Mesenchymal stem cell (in vitro differentiated cells and primary cell): ENCODE measurements at places on chromosomes 2 and 18.

- H3K4me3 ChIP-seq, result peak overlapping the region; percentile 65
- H3K36me3 ChIP-seq, result no peaks in the 10 kb centered on the region
- H3K4me1 ChIP-seq, result peaks cover 14% of the 10 kb centered on the region
- peaks cover 16% of the 10 kb centered on the region for H3K27me3 ChIP-seq
Observed at GRCh38 chr2:109317471-109318095, 188.6 kb downstream of the SH3RF3 start.

DNA sequence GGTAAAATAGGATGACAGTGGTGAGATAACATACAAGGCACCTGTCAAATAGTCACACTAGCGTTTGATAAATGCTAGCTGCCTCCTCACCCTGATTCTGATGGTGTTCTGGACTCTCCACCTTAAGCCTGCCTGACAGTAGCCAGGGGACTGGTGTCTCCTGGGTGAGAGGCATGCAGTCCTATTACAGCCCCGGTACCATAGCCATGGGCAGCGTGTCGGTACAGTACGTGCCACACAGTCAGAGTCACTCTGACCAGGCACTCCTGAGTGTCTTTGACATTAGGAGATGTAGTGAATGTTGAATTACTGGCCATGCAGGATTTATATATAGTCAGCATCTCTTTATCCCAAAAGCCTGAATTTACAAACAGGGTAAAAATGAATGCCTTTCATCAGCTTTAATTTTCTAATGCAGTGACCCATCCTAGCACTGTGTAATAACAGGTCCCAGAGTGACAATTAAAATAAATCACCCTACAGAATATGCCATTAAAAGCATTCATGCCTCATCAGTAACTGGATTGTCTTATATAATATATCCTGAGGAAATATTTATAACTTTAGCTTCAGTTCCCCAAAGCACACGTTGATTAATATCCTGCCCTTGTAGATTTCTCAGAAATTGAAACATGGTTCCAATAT is 760.3 kb upstream of the SOX11 start:
- H3K27ac ChIP-seq, result no peak overlapping the region
- H3K27me3 ChIP-seq, result no peaks in the 10 kb centered on the region
- peaks cover 4% of the 10 kb centered on the region for H3K4me1 ChIP-seq
- DNase-seq, result no peak

- peaks cover 5% of the 10 kb centered on the region for H3K27me3 ChIP-seq
- no peak for DNase-seq
- no peak overlapping the region for H3K27ac ChIP-seq
- no peaks in the 10 kb centered on the region for H3K36me3 ChIP-seq
- no peaks in the 10 kb centered on the region for H3K4me1 ChIP-seq
Observed at GRCh38 chr2:152033011-152033925, 65.6 kb downstream of the CACNB4 start.

DNA sequence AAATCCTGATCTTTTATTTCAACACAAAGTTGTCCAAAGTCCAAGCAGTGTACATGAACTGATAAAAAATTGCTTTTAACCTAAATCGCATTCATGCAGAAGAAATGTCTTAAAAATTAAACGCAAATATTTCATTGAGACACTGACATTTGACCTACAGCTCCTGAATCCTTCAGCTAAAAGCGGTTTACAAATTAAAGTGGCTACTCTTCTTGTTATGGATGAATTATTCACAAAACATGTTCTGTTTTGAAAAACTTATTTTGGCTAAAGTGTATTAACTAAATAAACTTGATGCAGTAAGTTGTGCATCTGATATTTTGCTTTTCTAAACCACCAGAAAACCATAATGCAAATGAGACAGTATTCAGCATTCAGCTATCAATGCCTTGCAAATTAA is 2.2 kb downstream of the EPB41L3 start:
- no peak overlapping the region for H3K4me3 ChIP-seq
- no peak for DNase-seq
- H3K36me3 ChIP-seq, result no peaks in the 10 kb centered on the region
- H3K27ac ChIP-seq, result no peak overlapping the region

DNA sequence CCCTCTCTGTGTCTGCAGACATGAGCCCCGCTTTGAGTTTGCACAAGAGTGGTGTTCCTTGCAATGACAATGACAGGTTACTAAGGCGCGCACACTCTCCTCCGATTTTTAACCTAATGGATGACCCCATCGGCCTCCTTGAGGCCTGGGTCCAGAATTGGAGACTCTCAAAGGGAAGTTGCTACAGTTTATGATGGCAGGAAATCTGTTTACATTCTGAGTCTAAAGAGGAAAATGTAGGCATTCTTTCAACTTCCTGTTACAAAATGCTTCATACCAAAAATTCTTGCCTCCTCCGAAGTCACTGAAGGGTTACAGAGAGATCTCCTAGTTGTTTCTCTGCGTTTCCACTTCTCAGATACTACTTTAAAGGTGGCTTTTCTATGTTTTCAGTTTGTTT is 225.3 kb upstream of the AGAP1 start:
- DNase-seq, result peak; percentile 55
- H3K27ac ChIP-seq, result peak overlapping the region; percentile 63
- no peaks in the 10 kb centered on the region for H3K36me3 ChIP-seq
- H3K27me3 ChIP-seq, result peaks cover 3% of the 10 kb centered on the region

DNA sequence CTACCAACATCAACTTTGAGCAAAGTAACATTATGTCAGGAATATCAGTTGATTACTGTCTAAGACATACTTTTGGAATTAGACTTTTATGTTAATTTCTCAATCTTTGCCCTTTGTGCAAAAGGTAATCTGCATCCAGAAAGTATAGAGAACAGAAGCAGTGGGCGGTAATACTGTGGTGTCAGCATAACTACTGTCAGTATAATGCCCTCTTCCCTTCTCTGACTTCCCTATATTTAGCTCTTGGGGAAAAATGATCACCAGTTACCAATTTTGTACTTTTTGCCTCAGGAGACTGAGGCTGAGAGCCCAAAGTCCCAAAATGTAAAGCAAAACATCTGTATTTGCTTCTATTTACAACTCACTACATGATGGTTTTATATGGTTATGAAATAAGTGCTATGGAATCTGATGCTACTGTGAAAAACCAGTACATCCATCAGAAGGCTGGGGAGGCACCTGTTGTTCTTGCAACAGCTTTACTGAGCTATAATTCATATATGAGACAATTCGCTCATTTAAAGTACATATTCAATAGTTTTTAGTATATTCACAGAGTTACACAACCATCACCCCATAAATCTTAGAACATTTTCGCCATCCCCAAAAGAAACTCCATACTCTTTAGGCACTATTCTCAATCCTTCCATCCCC is 51.3 kb upstream of the CD302 start:
- H3K27me3 ChIP-seq, result no peaks in the 10 kb centered on the region
- H3K4me3 ChIP-seq, result no peak overlapping the region
- DNase-seq, result no peak
- H3K36me3 ChIP-seq, result no peaks in the 10 kb centered on the region
- H3K27ac ChIP-seq, result no peak overlapping the region

DNA sequence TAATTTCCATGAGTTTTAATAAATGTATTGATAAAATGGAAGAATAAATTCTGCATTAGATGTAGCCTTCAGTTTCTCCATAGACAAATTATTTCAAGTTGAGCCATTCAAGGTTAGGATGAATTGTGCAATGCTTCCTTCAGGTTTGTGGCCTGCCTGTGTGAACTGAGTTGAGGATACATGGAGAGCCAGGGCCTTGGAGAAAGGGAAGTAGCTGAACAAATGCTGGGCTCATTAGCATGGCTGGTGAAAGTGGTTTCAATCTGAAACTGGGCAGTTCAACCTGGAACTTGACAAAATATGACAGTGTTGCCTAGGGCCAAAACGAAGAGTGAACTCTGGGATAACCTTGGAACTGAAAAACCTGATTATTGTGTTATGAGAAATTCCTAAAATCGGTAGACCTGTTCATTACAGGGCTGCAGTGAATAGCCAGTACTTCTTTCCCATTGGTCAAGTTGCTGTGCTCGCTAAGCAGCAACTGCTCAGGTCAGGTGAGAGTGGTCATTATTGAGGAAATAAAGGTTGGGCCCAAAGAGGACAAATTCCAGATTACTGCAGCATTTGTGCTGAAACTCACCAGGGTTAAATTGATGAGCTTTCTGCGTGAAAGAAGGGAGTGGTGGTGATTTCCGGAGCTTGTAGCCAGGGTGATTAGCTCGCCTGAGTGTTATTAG is 12.7 kb downstream of the INPP1 start:
- no peak overlapping the region for H3K27ac ChIP-seq
- no peak overlapping the region for H3K4me3 ChIP-seq
- no peaks in the 10 kb centered on the region for H3K36me3 ChIP-seq
- peaks cover 7% of the 10 kb centered on the region for H3K4me1 ChIP-seq

DNA sequence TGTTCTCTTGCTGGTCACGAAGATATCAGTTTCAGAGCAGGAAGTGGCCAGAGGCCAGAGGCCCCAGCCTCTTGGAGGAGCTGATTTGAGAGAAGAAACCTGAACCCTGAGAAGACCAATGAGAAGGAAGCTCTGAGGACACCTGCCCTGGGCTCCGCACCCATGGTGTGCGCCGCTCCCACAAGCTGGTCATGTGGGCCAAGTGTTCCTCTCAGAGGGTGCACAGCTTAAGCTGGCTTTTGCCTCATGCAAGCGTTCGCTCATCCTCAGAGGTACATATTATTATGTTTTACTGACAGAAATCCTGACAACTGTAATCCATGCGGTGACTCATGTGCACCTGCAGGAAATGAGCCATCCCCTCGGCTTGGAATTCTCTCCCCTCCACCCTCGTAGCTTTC is 316.1 kb upstream of the MYT1L start:
- peaks cover 3% of the 10 kb centered on the region for H3K27me3 ChIP-seq
- H3K4me1 ChIP-seq, result peaks cover 26% of the 10 kb centered on the region
- peak overlapping the region; percentile 89 for H3K27ac ChIP-seq
- no peak for DNase-seq

DNA sequence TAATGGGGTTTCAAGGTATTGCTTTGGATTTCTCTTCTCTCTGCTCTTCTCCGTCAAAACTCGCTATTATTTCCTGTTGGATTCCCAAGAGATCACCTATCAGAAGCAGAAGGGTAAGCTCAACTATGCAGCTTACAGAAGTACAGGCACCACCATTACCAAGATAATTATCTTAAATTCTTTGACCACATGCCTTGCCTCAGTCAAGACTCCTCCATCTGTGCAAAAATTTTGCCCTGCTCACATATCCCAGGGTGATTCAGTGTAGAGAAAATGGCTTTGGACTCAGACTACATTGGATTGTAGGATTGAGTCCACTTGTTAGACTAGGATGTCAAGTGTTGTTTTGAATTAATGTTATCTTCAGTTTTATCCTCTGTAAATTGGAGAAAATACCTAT is 698.7 kb downstream of the TDRD15 start:
- no peaks in the 10 kb centered on the region for H3K27me3 ChIP-seq
- no peaks in the 10 kb centered on the region for H3K4me1 ChIP-seq

DNA sequence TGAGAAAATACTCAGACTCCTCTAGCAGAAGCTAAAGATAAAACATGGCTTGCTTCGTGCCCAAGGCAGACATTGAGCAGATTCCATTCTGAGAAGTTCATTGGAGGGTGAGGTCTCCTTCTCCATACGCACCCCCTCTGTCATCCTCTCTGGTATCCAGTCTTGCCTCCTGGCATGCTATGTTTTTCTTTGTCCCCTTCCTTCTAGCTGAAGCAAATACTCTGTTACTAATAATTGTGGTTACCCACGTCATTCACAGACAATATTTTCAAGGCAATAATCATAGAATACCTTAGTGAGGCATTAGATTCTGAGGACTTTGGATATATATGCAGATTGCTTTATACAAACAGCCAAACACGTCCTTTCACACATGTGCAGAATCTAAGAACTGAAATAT is 66.2 kb upstream of the KLF7 start:
- no peaks in the 10 kb centered on the region for H3K36me3 ChIP-seq
- no peaks in the 10 kb centered on the region for H3K27me3 ChIP-seq
- peaks cover 5% of the 10 kb centered on the region for H3K4me1 ChIP-seq
- H3K4me3 ChIP-seq, result no peak overlapping the region
- no peak for DNase-seq

- no peak for DNase-seq
- H3K4me1 ChIP-seq, result peaks cover 1% of the 10 kb centered on the region
- H3K27ac ChIP-seq, result no peak overlapping the region
Observed at GRCh38 chr2:159297042-159297707, 10.7 kb upstream of the WDSUB1 start.

DNA sequence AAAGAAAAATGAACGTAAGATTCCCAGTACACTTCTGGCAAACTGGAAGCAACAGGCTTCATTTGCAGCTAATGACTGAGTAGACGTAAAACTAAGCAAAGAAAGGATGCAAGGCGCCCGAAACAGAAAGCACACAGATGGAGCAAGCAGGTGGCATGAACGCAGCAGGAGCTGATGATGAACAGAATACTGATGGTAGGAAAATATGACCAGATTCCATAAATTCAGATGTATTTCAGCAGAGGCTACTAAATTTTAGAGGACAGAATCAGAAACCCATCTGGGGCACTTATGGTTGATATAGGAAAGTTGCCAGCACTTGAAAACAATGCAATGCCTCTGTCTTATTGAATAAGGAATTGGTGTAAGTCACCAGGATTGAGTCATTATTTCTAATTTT is 658.7 kb upstream of the LINC00305 start:
- no peak overlapping the region for H3K4me3 ChIP-seq
- H3K4me1 ChIP-seq, result no peaks in the 10 kb centered on the region

DNA sequence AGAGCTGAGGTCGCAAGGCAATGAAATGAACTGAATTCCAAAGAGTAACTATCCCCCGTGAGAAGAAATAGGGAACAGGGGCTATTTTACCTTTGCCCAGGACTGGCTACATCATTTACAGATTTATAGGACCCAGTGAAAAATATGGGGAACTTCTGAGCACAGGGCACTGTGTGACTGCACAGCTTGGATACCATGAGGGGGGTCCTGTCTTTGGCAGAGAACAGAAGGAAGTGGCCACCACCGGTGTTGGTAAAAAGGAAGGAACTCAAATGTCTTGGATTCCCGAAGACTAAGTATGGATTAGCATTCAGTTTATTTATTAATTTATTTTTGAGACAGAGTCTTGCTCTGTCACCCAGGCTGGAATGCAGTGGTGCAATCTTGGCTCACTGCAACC is 119.6 kb downstream of the B3GNT2 start:
- H3K36me3 ChIP-seq, result no peaks in the 10 kb centered on the region
- H3K4me1 ChIP-seq, result peaks cover 1% of the 10 kb centered on the region
- DNase-seq, result no peak

DNA sequence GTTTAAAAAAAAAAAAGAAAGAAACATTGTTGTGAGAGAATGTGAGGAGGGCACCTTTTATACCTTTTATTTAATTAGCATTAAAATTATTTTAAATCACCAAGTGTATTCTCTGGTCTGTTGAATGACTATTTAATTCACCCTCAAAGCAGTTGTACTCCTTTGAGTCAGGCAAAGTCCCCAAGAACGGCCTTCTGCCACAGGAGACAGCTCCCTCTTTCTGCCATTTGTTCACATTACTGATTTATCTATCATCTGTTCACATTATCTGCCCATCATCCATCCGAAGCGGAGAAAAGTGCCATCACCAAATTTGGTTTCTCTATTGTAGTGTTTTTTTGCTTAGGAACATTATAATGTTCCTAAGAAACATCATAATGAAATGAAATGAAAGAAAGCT is 240.7 kb upstream of the DPP10 start:
- H3K36me3 ChIP-seq, result no peaks in the 10 kb centered on the region
- no peaks in the 10 kb centered on the region for H3K4me1 ChIP-seq
- H3K27me3 ChIP-seq, result no peaks in the 10 kb centered on the region
- no peak overlapping the region for H3K4me3 ChIP-seq
- H3K27ac ChIP-seq, result no peak overlapping the region

GRCh38 chr2:182186132-182186735 is 200.6 kb downstream of the PPP1R1C start:
- no peak overlapping the region for H3K4me3 ChIP-seq
- peak; percentile 60 for DNase-seq
- H3K4me1 ChIP-seq, result peaks cover 4% of the 10 kb centered on the region
- no peak overlapping the region for H3K27ac ChIP-seq
